ENCODE measurements at places on chromosomes 1 and 21.

DNA sequence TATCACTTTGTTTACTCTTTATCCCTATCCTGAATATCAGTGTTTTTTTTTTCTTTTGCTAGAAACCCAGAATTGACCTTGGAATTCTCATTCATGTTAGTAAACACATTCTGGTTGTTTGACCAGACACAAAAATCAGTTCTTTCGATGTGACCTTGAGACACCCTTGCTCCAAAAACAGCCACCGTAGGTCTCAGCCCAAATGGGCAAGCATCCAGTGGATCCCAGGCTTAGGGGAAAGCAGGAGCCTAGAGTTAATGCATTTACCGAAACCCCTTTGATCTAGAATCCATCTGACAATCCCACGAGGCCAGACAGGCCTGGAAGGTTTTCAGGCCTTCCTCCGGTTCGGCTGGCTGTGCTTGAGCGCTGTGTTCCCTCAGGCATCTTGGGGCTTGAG, 47.6 kb downstream of the IRF2BP2 start:
- H3K36me3 ChIP-seq = no peaks in the 10 kb centered on the region
- DNase-seq = no peak
- H3K27me3 ChIP-seq = no peaks in the 10 kb centered on the region

- no peak overlapping the region for H3K4me3 ChIP-seq
- peak; percentile 24 for DNase-seq
- no peak overlapping the region for H3K27ac ChIP-seq
- no peaks in the 10 kb centered on the region for H3K27me3 ChIP-seq
These were observed 63.6 kb downstream of the MAP3K21 start for GRCh38 chr1:233390842-233391737.

- DNase-seq = no peak
- H3K27me3 ChIP-seq = no peaks in the 10 kb centered on the region
- H3K36me3 ChIP-seq = peaks cover 4% of the 10 kb centered on the region
- no peak overlapping the region for H3K27ac ChIP-seq
- H3K4me3 ChIP-seq = no peak overlapping the region
- peaks cover 15% of the 10 kb centered on the region for H3K4me1 ChIP-seq
These were observed 5.5 kb downstream of the GSTM4 start for GRCh38 chr1:109661391-109661790.

- no peaks in the 10 kb centered on the region for H3K27me3 ChIP-seq
- H3K4me1 ChIP-seq = peaks cover 4% of the 10 kb centered on the region
- peaks cover 14% of the 10 kb centered on the region for H3K36me3 ChIP-seq
These were observed 464 bp upstream of the RNASEL start for GRCh38 chr1:182589520-182589919.

- H3K27me3 ChIP-seq = no peaks in the 10 kb centered on the region
- no peak overlapping the region for H3K4me3 ChIP-seq
- H3K36me3 ChIP-seq = peaks cover 2% of the 10 kb centered on the region
- no peak overlapping the region for H3K27ac ChIP-seq
These were observed 13.0 kb downstream of the TIE1 start for GRCh38 chr1:43313771-43314170.

- H3K27ac ChIP-seq = no peak overlapping the region
- no peaks in the 10 kb centered on the region for H3K27me3 ChIP-seq
- no peak overlapping the region for H3K4me3 ChIP-seq
These were observed 6.7 kb downstream of the CLDN14 start for GRCh38 chr21:36473203-36473602.

DNA sequence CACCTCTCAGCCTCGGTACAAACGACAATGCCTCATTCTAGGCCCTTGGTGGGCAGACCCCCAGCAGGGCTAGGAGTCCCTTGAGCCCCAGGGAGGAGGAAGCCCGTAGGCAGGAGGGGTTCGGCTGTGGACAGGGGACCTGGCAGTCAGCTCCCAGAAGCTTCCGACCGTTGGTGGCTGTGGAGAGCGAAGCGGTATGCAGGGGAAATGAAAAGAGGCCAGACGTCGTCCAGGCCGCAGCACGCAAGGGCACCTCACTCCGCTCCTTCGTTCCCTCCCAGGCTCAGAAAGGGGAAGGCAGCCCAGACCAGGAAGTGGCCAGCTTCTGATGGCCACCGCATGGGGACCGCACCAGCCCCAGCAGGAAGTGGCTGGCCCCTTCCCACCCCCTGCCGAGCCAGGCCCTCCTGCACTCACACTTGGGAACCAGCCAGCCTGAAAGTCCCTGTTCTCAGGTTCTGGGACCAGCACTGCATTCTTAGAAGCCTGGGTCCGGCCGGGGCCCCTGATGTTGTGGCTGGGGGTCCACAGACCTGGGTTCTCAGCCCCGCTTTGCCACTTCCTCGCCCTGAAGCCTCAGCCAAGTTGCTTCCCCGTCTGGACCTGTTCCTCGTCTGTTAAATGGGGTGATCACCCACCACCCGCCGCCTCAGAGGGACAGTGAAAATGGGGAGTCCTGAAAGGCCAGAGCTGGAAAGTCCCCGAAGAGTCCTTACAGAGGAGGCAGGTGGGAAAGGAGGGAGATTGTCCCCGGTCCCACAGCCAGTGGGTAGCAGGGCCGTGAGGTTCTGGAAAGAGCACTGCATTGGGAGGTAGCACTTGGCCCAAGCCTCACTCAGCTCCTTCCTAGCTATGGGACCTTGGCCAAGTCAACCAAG, 104.0 kb upstream of the RUNX3 start:
- no peak overlapping the region for H3K27ac ChIP-seq
- H3K4me1 ChIP-seq = no peaks in the 10 kb centered on the region
- H3K36me3 ChIP-seq = no peaks in the 10 kb centered on the region
- H3K27me3 ChIP-seq = no peaks in the 10 kb centered on the region

All from small intestine (tissue), 16 donors.